ENCODE measurements at places on chromosomes 16 and 17.

- DNase-seq: peak; percentile 70
Observed at GRCh38 chr17:36601303-36602029, at the start of gene MRM1. MRM1 (plus strand) TSS chr17:36601583; CDS start chr17:36601811, 228 bp downstream.

DNA sequence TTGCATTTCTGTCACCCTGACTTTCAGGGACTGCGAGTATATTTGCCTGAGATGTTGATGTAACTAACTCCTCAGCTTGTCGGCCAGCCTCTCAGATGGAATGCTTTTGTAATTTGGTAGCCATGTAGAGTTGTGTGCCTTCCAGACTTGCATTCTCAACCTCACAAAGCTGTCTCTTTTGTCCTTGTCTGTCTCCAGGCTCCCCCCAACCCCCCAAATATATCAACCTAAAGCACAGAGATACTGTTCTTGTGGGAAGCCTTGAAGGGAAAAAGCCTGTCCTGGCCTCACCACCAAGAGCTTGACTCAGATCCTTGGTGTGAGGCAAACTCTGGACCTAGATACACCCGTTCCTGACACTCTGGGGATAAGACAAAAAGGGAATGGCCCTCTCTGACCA, 18.4 kb downstream of the SAP30BP start:
- no peak for DNase-seq

DNA sequence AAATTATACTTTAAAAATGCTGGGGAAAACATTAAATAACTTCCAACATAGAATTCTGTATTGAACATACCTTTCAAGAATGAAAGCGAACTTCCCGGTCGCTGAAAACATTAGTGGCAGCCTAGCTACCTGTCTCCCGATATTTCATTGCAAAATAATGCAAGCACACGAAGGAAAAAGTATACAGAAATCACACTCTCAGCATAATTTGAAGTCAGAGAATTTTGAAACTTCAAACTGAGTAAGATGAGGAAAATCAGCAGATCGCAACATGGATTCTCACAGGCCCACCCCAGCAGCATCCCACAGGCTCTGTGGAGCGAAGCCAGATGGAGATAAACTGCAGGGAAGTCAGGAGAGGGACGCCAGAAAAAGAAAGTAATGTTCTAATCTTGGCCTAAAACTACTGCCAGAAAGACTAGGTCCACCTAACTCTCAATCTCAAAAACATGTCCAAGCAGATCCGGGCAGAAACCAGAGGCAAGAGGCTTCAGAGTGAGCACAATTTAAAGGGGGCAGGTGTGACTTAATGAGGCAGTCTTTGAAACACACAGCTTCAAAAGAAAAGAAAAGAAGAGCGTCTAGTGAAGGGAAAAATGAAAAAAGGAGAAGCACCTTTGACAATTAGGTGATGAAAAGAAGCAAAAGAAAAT, 4.8 kb upstream of the GOSR1 start:
- DNase-seq: no peak

GRCh38 chr17:13540546-13540945, 61.2 kb downstream of the HS3ST3A1 start:
- no peak for DNase-seq

DNA sequence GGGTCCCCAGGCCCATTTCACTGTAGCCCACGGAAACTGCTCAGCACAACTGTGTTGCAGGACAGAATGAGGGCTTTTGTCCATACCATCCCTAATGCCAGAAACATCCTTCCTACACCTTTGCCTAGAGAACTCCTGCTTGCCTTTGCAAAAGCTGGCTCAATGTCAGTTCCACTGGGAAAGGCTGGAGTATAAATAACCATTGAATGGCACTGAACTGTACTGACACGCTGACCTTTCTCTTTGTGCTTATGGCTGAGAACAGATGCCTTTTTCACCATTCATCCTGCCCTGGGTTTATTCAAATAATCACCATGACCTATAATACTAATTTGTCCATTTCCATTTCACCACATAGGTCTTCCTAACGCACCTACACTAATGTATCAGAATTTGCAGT, 300.3 kb downstream of the XYLT1 start:
- no peak for DNase-seq

- no peak for DNase-seq
Observed at GRCh38 chr17:63516910-63517824, 6.0 kb upstream of the KCNH6 start.

DNA sequence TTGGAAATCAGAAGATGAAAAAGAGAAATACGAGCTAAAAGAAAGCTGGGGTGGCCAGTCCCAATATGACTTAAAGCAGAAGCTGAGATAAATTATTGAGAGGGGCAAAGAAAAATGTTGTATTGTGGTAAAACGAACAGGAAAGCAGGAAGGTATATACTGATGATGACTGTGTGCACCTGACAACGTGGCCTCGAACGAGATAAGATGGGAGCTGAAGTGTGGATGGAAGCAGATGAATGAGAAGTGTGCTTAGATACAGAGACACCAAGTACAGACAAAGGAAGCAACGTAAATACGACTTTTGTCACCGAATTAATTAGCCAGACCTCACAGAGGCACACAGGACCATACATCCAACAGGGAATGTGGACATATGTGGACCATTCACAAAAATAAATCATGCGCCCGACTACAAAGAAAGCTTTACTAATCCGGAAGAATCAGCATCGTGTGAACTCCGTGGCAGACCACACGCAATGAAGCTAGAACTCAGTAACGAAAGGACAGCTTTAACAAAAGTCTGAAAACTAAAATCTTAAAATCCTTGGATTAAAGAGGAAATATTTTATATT, 218.7 kb downstream of the RPTOR start:
- no peak for DNase-seq

GRCh38 chr17:48928876-48929811, 15.5 kb downstream of the SNF8 start:
- no peak for DNase-seq

- no peak for DNase-seq
Observed at GRCh38 chr17:18377437-18378204, at the start of gene EVPLL. EVPLL (plus strand) TSS chr17:18377778; CDS start chr17:18380938, 3,160 bp downstream.

DNA sequence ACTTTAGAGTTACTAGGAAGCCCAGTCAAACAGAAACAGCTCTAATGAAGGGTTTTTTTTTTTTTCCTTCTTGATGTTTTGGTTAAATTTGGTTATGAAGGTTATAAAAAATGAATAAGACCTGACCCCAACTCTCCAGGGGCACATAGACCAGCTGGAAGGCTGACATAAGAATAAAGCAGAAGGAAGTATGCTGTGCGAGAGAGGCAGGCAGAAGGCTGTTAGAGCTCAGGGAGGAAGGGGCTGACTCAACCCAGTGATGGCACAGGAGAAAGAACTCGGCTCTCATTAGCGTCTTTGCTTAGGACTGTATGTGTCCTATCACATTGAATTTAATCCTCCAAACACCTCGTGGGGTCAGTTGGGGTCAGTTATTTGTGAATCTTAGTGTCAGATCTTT, 474.6 kb downstream of the PMP22 start:
- DNase-seq: no peak

GRCh38 chr17:181245-182049, at the start of gene DOC2B:
DOC2B (minus strand) TSS chr17:181650; CDS start chr17:181479, 171 bp downstream.
- DNase-seq: no peak

- no peak for DNase-seq
Observed at GRCh38 chr16:88558457-88559442, 11.5 kb upstream of the ZC3H18 start.

DNA sequence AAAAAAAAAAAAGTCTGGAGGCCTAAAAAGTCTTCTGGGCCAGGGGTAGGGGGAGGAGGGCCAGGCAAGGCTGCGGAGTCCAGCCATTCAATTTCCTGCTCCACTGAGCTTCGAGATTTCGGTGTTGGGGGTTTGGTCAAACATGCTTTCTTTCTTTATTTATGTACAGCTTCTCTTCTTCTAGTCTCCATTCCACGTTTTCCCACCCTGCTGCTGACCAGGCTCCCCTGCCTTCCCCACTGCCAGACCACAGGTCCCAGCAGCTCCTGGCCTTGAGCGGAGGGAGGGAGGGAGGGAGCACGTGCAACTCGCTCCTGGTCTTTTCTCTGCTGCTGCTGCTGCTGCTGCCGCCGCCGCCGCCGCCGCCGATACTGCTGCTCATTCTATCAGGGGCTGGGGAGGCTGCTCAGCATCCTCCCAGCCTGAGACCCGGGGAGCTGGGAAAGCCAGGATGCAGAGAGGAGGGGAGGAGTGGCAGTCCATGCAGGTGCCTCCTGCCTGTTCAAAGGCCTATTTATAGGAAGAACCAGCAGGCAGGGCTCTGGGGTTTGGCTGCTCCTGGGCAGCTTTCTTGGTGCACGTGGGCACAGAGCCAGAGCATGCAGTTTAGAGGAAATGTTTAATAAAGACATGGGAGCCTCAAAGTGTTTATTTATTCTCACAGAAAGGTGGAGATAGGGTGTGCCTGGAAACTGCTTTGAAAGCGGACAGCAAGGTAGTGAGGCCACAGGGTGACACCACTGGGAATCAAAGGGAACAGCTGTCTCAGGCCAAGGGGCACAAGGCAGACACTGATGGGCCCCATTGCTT, 23.4 kb upstream of the ZFHX3 start:
- no peak for DNase-seq

GRCh38 chr17:20008242-20009051, 712 bp upstream of the SPECC1 start:
- no peak for DNase-seq

DNA sequence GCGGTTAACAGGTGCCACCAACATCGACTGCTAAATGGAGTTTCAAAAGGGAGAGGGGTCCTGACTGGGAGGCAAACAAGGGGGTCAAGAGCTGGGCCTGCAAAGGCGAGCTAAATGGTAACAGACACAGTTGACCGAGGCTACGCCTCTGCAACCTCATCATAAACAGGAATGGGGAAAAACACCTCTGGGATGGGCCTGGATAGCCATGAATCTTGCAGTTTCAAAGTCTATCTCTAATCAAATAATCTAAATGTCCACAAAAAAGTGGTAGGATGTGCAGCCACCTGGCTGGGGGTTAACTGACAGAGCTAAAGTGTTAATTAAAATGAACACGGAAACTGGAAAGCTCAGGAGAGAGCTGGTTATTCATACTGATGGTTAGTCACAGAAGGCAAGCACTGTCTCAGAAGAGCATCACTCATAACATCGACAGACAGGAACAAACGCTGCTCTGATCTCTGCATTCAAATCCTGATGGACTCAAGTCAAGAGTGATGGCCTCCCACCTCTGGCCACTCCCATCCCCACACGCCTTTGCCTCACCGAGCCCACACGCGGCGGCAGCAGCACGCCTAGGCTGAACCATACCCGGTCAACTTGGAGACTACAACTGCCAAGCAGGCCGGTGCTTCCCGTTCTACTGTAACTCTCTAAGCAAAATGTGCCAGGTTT, 56.3 kb downstream of the CREBBP start:
- DNase-seq: no peak

- DNase-seq: no peak
Observed at GRCh38 chr16:27181019-27181790, 22.1 kb upstream of the KDM8 start.

DNA sequence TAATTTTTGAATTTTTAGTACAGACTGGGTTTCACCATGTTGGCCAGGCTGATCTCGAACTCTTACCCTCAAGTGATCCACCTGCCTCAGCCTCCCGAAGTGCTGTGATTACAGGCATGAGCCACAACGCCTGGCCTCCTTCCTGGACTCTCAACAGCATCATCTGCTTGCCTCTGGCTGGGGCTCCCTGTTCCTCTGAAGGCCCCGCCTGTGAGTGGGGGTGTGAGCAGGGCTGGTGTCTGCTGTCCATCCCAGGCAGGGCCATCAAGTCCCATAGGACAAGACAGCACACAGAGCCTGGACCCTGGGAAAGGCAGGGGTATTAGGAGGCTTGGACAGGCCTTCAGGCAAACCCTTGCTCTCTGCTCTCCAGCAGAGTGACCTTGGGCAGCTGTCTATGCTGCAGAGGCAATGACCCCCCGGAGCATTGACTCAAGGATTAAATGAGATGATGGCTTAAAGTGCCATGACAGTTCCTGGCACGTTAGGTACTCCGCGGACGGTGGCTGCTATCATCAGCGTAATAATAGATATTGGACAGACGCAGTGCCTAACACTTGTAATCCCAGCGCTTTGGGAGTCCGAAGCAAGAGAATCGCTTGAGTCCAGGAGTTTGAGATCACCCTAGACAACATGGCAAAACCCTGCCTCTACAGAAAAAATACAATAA, 19.2 kb downstream of the SCNN1B start:
- DNase-seq: no peak

- no peak for DNase-seq
Observed at GRCh38 chr16:8760021-8760420, 37.4 kb downstream of the TMEM186 start.

DNA sequence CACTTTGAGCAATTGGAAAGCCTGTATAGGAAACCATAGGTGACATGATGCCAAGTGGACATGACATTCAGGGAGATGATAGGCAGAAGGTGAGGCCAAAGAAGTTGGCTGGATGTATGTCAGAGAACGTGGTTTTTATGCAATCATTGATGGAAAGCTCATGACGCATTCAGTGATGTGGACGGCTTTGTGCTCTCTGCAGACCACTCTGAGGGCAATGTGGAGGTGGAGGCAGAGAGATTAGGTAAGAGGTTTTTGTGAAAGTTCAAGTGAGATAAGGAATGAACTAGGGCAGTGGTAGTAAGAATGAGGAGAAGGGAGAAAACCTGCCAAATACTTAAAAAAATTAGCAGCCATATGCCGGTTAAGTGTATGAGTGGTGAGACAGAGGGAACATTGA, 99.0 kb downstream of the PRKCA start:
- no peak for DNase-seq

DNA sequence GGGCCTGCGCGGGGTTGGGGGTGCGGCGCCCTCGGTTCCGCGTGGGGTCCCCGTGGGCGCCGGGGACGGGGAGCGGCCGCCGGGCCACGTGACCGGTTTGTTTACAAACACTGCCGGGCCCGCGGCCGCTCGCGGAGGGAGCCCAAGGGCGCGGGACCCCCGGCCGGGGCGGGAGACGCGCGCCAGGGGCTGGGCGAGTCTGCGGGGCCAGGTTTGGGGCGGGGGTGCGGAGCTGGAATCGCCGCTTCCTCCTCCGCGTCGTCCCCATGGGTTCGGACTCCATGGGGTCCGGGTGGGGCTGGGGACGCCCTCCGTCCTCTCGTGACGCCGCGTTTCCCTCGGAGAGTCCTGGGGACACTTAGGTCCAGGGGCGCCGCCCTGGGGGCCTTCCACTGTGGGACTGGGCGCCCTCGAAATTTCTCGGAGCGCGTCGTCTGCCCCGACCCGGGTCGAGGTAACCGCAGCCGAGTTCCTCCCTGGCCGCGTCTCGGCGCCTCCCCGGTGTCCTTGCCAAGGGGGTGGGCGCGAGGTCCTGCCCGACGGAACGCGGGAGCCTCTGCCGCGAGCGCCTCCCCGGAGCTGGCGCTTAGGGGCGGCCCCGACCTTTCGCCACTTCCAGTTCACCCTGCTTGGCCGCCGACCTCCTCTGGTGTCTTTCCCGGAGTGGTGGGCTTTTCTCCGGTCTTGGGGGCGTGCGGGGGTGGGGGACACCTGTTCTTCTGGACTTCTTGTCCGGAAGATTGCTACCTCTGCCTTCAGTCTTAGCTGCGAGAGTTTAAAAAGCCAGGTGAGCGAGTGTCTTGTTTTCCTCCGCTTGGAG, 684 bp downstream of the YPEL2 start:
- DNase-seq: no peak

DNA sequence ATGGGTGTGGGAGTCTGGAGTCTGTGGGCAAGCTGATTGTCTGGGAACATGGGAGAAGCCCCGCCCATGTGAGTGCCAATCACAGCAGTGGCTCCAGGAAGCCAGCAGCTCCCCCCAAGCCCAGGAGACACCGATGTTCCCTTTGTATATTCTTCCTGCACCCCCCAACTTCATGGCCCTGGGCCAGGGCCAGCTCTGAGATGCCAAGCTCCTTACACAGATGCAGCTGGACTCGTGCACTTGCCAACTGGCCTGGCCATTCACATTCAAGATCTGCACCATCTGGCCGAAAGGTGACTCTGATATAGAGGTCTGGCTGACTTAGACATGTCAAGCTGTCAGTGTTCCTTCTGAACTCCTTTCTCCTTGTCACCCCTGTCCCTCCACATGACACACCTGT, 50.5 kb downstream of the CACNG5 start:
- no peak for DNase-seq

Measured in esophagus squamous epithelium (tissue), 5 donors.